ENCODE measurements at places on chromosomes 6 and 20.

GRCh38 chr6:43203029-43203717 lies 21.2 kb downstream of the CUL9 start:
- DNase-seq: no peak

- no peak for DNase-seq
Observed at GRCh38 chr6:100134703-100135102, 140.7 kb upstream of the MCHR2 start.

DNA sequence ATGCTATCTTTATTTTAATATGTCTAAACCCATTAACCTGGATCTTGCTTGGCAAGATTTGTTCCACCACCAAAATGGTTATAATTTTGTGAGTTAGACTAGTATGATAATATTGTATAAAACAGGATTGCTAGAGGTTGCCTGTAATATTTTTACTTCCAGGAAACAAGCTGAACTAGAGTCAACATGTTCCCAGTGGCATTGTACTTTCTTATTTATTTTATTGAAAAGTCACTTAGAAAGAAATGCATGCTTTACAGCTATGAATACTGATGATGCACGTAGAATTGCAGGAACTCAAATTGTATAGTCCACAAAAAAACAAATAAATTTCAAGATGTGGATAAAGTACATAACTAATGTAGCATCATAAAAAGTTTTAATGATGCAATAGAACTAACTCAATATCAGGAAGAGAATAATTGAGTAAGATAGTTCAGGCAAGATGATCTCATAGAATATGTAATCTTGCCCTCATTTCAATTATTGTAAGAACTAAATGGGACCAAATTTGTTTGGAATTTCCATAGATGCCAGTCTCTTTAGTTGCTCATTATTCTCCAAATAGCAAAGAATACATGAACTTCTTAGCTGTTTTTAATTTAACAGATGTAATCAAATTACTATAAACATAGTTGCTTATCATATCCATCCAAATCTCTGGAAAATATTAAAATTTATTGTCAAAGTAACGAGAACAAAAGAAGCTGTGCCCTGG lies 451.8 kb downstream of the COL12A1 start:
- DNase-seq: no peak

DNA sequence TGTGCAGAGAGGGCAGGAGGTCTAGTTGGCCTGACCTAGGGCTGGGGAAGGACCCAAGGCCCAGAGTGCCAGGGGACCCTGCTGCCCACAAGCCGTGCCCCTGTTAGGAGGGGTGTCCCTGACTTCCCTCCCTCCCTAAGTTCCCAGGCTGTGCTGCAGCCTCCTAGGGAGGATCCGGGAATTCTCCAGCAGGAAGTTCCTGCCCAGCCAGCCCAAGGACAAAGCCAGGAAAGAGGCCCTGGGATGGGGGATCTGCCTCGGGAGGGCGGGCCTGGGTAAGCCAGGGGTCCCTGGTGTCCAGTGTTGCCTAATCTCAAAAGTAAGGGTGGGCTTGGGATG lies 9.3 kb upstream of the BAK1 start:
- no peak for DNase-seq

DNA sequence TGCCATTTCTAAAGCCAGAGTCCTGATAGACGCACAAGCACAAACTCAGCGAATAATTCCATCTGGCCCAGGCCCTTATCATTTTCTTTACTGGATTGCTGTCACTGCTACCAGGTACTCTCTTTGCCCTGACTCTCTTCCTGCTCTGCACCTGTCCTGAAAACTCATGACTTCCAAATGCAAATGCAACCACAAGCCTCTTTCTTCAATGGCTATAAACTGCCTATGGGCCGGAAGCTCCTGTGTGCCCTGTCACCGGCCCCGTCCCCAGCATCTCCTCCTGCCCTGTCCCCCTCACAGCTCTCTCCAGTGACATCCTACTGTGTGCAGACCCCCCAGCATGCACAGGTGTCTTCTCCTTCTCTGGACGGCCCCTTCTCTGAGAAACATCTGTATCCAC lies 302.6 kb downstream of the GMDS start:
- DNase-seq: no peak

- no peak for DNase-seq
Observed at GRCh38 chr6:42572523-42572922, 8.7 kb downstream of the UBR2 start.

- no peak for DNase-seq
Observed at GRCh38 chr20:37315452-37316110, 26.1 kb downstream of the MANBAL start.

DNA sequence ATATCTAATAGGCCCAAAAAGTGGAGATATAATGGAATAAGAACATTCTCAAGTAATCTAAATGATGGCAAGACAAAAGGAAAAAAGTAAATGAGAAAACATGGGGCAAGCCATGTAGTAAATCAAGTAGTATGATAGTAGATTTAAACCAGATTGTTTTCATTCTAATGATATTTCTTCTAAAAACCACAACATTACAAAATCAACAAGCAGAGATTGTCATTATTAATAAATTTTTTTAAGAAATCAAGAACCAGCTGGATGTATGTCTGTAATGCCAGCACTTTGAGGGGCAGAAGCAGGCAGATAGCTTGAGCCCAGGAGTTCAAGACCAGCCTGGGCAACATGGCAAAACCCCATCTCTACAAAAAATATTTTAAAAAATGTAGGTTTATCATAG lies 155.0 kb downstream of the RNGTT start:
- no peak for DNase-seq

DNA sequence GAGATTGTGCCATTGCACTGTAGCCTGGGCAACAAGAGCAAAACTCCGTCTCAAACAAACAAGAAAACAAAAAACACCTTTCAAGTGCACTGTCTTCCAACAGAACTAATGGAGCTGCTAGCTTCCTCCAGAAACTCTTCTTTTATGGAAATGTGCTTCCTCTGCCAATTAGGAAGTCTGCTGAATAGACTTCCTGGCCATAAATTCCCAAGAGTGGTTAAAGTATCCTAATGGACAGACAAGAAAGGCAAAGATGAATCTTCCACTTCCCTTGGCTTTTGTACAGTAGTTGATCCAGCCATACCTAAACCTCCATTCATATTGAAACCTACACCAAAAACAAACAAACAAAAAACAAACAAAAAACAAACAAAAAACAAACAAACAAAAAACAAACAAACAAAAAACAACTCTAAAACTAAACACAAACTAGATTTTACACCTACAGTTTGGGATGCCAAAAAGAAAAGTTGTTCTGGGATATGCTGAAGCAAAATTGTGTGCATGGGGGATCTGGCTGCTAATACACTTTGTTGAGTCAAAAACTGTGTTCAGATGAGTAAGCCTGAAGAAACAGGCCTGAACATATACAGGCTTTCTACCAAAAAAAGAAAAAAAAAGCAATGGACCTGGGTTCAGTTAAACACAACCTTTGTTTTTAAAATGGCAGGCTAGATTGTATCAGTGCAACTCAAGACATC lies 59.8 kb upstream of the CARMIL1 start:
- no peak for DNase-seq

- DNase-seq: no peak
Observed at GRCh38 chr20:40651151-40651550, 37.9 kb downstream of the MAFB start.

GRCh38 chr6:12543953-12544352 lies 172.6 kb upstream of the PHACTR1 start:
- no peak for DNase-seq

DNA sequence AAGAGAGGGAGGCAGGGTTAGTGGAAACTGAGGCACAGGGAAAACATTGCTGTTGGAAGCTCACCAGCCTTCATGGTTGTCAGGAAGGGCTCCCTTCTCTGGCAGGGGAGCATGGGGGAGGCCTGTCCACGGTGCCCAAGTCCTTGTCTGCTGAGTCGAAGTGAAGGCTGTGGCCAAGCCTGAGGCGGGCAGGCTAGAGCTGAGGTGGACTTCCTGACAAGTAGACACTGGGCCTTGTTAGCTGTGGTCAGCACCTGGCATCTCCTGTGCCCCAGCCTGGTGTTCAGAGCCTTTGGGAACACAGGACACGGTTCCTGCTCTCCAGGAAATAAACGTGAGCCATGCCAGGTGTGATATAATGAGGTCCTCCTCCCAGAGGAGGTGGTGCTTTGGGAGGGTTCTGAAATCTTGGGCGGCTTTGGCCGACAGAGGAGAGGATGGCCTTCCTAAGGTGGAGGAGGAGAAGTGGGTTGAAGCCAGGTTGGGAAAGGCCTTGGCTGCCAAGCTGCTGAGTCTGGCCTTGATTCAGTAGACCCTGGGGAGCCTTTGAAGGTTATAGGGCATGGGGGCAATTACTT lies 138.4 kb upstream of the RNF24 start:
- no peak for DNase-seq

- DNase-seq: no peak
Observed at GRCh38 chr6:101397199-101397598, 3.7 kb downstream of the GRIK2 start.

DNA sequence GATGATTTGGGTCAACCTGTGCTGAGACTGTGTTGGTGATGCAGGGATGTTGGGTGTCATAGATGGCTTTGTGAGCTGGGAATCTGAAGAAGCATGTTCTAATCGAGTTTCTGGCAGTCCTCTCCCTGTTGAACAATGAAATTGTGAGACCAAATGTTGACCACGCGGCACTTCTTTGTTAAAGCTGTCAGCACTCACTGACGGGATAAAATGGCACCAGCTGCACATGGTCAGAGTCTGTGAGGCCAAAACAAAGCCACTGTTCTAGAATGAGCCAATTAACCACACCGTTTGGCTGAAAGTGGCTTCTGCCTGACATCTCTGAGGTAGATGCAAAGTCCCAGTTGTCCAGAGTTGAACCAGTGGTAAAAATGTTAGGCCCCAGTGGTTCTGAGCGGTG lies 562.2 kb downstream of the KIF16B start:
- no peak for DNase-seq

- DNase-seq: no peak
Observed at GRCh38 chr6:43170417-43170930, 595 bp upstream of the SRF start.

GRCh38 chr6:32885698-32886286 lies 31.8 kb downstream of the PSMB9 start:
- no peak for DNase-seq

- DNase-seq: no peak
Observed at GRCh38 chr6:67131827-67132226, 1424.8 kb upstream of the EYS start.

DNA sequence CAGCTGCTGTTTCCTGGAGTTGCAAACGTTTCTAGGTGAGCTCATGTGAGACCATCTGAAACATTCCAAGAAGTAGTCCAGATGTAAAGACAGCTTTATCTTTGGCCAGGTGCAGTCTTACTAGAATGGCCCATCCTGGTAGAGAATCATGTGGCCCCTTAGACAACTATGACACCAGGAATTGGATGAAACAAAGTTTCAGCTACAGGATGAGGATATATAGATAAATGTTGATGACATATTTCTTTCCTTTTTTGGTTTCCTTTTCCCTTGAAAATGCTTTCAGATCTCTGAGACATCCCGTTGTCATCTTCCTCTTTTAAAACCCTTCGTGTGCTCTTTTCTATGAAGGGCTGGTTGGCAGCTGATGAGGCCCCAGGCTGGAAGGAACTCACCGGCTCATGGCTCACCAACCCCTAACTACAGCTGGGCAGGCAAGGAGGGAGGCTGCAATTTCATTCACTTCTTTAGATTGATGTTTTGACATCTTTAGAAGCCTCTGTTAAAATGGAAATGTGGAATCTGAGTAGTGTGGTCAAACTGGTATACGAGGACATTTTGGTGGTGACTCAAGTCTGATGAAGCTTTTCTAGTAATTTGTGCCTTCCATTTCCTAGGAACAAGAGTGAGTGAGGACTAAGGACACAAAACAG lies 167.9 kb upstream of the TNFAIP3 start:
- DNase-seq: no peak

DNA sequence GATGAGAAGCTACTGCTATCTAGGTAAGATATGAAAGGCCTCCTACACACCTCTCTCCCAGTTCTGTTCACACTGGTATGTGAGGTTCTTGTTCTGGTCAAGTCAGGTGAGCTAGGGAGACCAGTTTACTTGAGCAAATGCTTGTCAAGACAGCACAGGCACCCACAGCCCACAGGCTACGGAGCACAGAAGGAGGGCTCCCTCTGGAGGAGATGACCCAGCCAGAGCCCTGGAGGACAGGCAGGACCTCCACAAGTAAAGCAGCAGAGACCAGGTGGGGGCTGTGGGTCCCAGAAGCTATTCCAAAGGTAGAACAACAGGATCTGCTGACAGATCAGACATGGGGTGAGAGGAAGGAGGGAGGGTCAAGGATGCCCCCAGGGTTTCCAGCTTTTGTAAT lies 13.2 kb downstream of the MMP24OS start:
- DNase-seq: no peak

- DNase-seq: no peak
Observed at GRCh38 chr6:112002307-112002706, 51.6 kb upstream of the CCN6 start.

- DNase-seq: no peak
Observed at GRCh38 chr6:133243723-133244305, 2.7 kb downstream of the EYA4 start.
